Right renal pelvis (tissue), 4 donors: ENCODE measurements at places on chromosomes 2 and 18. TPM values are rescaled to one million over a fixed set of nuclear protein-coding genes. Genes with fewer than 3 reads are reported as not detected.

DNA sequence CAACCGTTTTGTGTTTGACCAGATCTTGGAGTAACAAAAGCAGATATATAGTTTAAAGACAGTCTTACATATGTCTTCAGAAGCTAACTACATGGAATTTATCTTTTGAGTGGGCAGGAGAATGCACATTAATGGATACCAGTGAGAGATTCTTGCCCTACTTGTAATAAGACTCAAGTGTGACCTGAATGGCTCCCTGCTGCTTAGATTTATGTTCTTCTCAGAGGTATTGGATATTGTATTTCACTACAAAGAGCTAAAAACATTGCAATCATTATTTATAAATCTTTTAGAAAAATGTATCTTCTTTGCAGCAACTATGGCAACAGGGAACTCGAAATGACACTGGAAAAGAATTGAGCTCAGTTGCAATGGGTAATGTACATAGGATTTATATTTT lies 227.7 kb downstream of the LRRTM4 start:
- no peak for DNase-seq

DNA sequence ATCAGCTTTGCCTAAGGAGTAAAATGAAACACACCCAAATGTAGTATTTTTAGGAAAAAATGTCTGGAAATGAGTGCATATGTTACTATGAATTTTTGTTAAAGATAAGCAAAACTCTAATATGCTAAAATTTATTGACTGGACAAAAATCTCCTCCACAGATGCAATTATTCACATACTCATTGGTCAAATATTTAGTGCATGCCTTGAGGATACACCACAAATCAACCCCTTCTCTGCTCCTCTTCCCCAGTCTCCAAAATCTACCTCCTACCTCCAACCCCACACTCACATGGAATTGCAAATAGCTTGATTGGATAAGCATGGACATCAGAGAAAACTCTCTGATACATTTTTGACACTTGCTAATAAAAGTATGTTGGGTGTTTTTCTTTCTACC lies 95.6 kb upstream of the CDC42EP3 start:
- DNase-seq = no peak

- DNase-seq = no peak
Observed at GRCh38 chr18:74806700-74807416, 209.2 kb downstream of the ZNF407 start.

DNA sequence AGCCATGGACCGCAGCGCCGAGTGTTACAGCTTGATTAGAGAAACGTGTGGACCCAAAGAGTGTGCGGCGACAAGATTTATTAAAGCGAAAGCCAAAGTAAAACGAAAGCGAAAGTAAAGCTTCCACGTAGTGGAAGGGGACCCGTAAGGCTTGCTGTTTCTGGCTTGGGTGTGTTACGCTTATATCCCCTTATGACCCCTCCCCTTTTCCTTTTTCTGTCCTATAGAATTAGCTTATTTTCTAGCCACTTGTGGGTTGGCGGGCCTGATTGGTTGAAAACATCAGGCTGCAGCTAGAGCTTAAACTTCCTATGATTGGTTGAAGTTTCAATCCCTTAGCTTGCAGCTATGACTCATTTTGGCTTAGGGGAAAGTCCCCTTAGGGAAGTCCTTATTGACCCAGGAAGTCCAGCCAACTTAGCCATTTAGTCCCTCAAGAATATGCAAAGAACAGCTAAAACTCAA lies 969.7 kb downstream of the DCDC2C start:
- DNase-seq = no peak

DNA sequence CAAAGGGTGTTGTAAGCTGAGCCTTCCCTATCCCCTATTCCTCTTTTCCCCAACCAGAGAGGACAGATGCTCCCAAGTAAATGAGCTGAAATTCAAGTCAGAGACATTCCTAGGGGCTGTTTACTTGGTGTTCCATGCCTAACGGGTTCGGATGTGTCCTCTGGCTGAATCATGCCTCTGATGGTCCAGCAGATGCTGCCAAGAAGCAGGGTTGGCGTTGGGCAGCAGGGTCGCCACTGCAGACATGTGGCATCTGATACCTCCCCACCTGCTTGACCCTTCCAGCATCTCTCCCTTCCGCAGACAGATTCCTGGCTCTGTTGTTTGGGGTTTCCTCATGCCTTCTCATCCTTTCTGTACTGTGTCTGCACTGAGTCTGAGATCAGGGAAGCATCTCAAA lies 108.3 kb downstream of the HNRNPLL start:
- DNase-seq = no peak

GRCh38 chr2:30629866-30630265 lies 177.4 kb downstream of the CAPN13 start:
- DNase-seq = no peak

GRCh38 chr2:229539628-229540027 lies 174.7 kb downstream of the DNER start:
- DNase-seq = no peak

DNA sequence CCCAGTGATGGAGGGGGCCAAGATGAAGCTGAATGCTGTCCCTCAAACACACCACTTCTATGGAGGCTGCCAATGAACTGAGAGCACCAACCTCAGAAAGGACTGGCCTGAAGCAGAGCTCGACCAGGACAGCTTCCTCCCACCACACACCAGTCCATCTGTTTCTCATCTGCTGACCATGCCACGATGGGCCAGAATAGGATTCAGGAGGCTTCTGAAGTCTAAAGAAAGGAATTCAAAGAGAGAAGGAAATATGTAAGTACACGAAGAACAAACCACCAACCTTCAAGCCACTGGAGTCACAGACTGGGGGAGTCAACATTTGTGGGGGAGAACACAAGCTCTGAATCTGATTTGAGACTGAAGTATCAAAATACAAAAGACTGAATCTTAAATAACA lies 157.6 kb upstream of the CCDC68 start:
- no peak for DNase-seq

Gene MAL
- polyA plus RNA-seq = 314 TPM

Gene CSRNP3
- polyA plus RNA-seq = 9.0 TPM
